Left cardiac atrium (tissue), 4 donors: ENCODE measurements at places on chromosomes 11 and 22. TPM values are rescaled to one million over a fixed set of nuclear protein-coding genes. Genes with fewer than 3 reads are reported as not detected.

- peak; percentile 62 for DNase-seq
Observed at GRCh38 chr11:114057147-114057546, 2.4 kb upstream of the ZBTB16 start.

DNA sequence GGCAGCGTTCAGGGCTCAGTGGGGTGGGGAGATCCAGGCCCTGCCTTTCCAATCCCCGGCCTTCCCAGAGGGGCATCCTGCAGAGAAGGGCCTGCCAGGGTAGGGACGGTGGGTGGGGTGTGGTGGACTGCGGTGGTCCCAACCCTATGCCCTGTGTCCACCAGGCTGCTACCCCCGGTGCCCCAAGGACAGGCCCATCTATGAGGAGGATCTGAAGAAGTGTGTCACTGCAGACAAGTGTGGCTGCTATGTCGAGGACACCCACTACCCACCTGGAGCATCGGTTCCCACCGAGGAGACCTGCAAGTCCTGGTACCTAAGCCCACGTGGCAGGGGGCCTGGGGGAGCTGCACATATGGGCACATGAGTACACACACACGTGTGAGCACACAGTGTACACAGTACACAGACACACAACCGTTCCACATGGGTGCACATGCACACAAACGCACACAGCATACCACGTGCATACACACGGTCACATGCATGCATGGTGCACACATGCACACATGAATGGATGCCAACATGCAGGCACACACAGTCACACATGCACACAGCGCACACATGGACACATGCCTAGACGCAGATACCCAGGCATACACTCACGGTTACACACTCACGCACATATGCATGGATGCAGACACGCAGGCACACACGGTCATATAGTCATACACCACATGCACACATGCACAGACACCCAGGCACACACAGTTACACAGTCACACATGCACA, 16.1 kb downstream of the MUC2 start:
- DNase-seq = peak; percentile 9

DNA sequence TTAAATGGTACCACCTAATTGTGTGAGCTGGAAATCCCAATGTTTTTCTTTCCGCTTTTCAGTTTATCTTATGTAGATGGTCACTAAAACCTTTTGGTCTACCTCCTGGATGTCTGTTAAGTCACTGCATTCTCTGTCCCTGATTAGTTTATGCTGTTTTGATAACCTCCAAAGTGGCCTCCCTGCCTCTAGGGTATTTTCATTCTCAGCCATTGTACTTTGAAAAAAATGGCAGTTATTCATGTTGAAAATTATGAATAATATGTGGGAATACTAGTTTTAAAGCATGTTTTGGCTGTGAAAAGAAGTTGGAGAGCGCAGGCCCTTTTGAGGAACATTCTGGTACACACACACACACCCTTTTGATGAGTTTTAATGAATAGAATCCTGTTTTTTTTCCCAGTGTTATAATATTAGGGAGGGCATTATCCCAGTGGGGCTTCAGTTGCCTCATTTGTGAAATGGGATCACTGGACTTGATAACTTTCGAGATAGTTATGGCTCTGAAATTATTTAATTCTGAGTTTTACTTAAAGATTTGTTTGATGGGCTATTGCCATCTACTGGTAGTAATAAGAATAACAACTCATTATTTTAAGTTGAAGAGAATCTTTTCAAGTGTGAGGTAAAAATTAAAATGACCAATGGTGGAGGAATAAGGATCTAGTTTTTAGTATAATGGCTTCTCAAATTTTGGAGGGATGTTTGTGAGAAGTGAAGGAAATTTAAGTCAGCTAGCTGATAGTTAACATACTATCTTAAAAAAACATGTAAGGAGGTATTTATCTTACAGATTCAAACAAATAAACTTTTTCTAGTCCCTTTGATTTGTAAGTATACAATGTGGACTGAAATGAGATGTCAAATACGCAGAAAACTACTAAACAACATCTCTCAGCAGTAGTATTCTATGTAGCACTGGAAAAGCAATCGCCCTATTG, 3.9 kb downstream of the FDX1 start:
- no peak for DNase-seq

DNA sequence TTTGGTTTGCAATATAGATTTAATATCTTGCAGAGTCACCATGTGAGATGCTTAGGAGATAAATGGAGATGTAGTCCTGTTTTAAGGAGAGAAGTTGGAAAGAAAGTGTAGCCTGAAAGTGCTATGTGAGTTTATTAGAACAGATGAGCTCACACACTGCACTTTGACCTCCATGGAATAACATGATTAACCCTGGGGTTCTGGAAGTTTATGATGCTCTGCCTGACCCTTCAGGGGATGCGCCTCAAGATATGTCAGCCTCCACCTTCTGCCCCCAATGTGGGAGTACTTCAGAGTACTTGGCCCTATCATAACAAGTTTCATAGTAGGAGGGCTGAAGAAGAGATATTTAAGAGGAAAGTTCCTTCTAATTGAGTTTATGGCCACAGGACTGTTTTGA, 23.3 kb upstream of the TRIM21 start:
- no peak for DNase-seq

DNA sequence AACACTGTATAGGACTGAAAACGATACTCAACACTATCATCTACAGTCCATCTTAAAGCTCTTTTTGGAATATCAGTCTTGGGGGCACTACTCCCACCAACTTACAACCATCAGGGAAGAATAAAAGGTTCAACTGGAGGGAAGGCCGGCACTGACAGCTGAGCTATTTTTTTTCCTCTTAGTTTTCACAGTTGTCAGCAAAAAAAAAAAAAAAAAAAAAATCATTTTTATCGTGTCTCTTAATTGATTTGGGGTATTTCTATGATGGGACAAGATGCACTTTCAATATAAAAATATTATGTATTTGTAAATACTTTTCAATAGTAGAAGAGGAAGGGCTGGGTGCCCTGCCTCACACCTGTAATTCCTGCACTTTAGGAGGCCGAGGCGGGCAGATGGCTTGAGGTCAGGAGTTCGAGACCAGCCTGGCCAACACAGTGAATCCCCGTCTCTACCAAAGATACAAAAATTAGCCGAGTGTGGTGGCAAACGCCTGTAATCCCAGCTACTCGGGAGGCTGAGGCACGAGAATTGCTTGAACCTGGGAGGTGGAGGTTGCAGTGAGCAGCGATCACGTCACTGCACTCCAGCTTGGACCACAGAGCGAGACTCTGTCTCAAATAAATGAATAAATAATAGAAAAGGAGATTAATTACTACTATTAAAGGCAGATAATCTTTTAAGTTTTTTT, 1.5 kb downstream of the KIF18A start:
- DNase-seq = no peak

Gene ST14
- 2.9 TPM for total RNA-seq

Gene DRD4
- total RNA-seq = 0.29 TPM

Gene APLNR
- total RNA-seq = 20.2 TPM

Gene ETS1
- total RNA-seq = 68.5 TPM

Gene SAA4
- 0.94 TPM for total RNA-seq
